Fibroblast of skin of right quadriceps (primary cell): ENCODE measurements at places on chromosomes 13 and 19.

DNA sequence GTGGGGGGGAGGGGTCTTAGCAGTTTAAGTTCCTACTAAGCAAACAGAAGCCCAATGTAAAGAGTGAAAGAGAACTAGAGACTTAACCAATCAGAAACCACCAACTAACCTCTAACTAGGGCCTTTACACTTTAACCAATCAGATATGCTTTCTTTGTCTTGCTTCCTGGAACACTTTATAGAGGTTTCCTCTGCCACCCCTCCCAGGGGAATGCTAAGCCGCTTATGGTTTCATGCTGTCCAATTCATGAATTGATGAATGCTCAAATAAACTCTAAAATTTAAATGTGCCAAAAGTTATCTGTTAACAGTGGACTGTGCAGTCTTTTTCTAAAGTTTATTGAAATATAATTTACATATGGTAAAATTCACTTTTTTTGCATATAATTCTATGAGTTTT lies 33.9 kb upstream of the LATS2 start:
- no peak for DNase-seq

DNA sequence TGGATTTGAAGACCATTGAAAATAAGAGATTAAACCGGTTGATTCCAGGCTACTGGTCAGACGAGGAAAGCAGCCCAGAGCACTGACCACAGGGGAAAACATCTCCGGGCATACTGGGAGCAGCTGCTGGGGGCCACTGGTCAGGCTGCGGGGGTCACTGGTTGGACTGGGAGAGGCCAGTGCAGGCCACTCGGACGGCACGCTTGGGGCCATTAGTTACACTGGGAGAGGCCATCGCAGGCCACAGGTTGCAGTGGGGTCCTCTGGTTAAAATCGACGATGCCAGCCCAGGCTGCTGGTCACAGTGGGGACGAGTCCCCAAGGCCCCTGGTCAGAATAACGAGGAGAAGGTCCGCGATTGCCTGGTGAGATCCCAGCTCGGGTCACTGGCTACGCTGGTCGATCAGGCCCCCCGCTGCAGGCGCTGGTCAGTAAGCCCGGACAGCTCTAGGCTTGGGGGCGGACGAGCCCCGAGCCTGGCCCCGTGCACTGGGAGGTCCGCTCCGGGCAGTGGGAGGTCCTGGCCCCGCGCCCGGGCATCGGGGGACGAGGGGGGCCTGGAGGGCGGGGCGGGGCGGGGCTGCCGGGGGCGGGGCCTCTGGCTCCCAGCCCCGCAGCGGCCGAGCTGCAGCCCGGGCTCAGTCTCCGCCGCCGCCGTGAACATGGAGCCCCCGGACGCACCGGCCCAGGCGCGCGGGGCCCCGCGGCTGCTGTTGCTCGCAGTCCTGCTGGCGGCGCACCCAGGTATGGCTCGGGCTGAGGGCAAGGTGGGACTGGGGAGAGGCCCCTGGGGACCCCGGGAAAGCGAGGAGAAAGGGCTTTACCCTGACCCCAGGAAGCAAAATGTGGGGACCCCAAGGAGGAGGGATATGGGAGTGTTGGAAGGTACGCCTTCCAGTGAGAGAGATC lies at the start of gene BCAM:
BCAM (plus strand) TSS at position 641 of the 909 bp plus-strand sequence; CDS start at position 663, 22 bp downstream.
- DNase-seq, result peak; percentile 59

DNA sequence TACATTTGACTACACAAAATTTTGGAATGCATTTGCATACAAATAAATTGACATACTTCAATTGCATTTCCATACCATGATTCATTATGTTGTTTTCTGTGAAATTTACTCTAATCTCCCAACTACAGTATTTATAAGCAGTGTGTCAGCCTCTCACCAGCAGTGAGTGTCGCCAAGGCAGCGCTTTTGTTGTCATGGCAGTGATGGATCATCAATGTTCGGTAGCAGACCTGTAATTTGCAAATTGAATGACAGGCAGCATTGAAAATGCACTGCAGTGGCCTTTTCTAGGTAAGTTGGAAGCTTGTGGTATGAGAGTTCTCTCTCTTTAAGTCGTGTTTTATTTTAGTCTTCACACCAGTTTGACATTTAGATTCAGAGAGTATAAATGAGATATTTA lies 534.1 kb downstream of the PCDH17 start:
- no peak for DNase-seq

- DNase-seq, result no peak
Measured at GRCh38 chr19:42121036-42121621, 11.1 kb downstream of the POU2F2 start.

DNA sequence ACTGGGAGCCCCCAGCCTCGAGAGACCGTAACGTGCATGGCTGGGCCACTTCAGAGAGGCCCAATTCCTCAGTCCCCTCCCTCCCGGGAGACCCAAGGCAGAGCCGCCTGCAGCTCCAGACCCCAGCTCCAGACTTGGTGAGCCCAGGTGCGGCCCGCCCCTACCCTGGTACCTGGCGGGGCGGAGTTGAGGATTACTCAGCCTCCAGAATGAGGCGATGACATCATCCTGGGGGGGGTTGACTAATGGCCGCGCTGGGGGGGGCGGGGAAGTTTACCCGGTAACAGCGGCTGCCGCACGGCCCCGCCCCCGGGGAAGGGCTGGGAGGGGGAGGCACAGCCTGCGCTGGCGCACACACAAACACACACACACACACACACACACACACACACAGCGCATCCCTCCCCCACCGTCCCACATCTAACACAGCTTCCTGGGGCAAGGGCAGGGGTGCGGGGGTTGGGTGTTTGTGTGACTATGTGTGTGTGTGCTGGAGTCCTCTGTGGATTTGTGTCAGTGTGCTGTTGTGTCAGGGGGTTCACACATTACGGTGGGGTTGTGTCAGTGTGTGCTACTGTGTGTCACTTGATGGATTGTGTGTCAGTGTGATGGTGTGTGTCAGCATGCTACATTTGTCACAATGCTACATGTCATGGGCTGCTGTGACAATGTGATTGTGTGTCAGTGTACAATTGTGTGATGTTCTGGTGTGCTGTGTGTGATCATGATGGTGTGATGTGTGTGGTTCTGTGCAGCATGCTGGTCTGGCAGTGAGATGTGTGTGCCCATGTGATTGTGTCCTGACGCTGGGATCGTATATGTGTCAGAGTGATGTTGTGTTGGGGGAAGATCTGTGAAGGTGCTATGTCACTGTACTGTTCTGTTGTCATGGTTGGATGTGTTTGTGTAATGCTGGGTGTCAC lies 10.3 kb upstream of the BBC3 start:
- DNase-seq, result peak; percentile 81

GRCh38 chr19:46206176-46206575 lies 23.4 kb upstream of the IGFL1 start:
- no peak for DNase-seq

DNA sequence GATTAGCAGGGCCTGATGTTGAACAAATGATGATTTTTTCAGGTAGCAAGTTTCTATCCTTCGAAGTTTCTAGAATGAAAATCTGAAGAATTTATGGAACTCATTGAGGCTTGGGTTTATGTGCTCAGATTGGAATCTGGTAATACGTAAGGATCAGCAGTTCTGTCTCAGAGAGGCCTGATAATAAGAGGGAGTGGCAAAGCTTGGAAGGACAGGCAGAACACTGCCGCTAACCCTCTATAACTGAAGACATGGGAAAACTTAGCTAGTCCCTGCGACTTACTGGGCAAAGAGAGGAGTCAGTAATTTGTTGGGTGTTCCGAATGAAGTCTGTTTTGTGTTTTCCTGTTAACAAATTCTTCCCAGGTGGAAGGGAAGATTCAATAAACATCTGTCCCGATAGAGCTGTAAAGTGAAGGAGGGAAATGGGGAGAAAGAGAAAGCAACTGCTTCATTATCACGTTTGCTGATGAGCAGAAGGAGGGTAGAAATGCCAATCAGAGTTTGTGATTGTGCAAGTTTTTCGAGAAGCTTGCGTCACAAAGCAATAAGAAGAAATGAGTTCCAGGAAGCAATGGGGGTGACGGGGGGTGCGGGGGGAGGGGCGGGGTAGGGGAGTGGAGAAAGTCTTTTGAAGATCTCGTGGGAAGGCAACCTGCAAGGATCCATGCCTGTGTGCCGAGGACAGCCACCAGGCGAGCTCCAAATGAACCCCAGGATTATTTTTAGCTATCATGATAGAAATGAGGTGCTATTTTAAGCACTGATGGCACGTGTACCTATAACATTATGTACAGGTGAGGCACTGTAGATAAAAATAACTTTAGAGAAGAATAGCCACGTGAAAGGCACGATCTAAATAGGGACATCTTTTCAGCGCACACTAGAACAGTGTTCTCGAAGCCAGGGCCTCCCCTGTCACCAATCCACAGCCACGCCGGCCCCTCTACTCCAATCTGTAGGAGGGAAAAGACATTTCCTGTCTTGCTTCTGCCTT lies 224.1 kb downstream of the FGF9 start:
- DNase-seq, result no peak

DNA sequence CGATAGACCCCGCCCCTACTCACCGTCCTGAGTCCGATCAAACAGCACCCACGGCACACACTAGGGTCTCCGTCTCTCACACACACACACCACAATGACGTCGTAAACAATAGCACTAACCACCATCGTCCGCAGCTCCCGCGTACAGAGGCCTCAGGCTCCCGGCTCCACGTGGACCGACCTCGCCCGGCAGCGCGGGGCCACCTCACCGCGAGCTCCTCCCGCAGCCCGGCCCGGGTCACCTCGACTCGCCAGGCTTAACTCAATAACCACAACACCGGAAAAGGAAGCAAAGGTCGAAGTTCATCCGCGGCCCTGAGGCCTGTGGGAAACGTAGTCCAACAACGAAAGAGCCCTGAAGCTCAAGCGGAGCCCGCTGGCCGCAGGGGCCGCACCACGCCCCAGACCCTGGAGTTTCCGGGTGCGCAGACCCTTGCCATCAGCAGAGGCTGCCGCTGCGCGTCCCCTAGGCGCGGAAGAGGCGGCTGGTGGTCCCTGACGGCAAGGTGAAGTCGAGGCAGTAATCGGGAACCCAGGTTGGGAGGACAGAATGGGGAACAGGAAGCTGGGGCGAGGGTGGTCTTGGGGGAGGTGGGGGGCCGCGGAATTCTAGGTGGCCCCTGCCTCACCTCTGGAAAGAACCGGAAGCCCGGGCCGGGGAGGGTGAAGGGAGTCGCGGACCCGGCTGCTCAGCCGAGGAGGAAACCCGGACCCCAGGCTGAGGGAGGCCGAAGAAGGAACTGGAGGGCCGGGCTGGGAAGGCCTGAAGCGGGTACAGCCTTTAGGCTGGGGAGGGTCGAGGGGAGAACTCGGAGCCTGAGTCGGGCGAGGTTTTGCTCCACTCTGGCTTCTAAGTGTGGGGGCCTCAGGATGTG lies at the start of gene ZNF529:
ZNF529 (minus strand) TSS at position 273 of the 875 bp plus-strand sequence. CDS start 946 bp downstream, outside the sequence.
- peak; percentile 85 for DNase-seq
